Activated naive CD8-positive, alpha-beta T cell treated with anti-CD3 and anti-CD28 coated beads, Interleukin-2, amount 10 ng/mL, durations not matched to agents 7 days and 5 days (primary cell): ENCODE measurements at places on chromosomes 7 and 10.

GRCh38 chr7:28016297-28016696 lies 164.3 kb downstream of the JAZF1 start:
- H3K27ac ChIP-seq = no peak overlapping the region
- no peak for DNase-seq
- H3K4me1 ChIP-seq = no peaks in the 10 kb centered on the region
- no peaks in the 10 kb centered on the region for H3K27me3 ChIP-seq

GRCh38 chr7:153657182-153657800 lies 394.9 kb upstream of the DPP6 start:
- no peak overlapping the region for H3K4me3 ChIP-seq
- H3K36me3 ChIP-seq = no peaks in the 10 kb centered on the region
- no peak for DNase-seq
- H3K4me1 ChIP-seq = no peaks in the 10 kb centered on the region
- no peaks in the 10 kb centered on the region for H3K27me3 ChIP-seq

DNA sequence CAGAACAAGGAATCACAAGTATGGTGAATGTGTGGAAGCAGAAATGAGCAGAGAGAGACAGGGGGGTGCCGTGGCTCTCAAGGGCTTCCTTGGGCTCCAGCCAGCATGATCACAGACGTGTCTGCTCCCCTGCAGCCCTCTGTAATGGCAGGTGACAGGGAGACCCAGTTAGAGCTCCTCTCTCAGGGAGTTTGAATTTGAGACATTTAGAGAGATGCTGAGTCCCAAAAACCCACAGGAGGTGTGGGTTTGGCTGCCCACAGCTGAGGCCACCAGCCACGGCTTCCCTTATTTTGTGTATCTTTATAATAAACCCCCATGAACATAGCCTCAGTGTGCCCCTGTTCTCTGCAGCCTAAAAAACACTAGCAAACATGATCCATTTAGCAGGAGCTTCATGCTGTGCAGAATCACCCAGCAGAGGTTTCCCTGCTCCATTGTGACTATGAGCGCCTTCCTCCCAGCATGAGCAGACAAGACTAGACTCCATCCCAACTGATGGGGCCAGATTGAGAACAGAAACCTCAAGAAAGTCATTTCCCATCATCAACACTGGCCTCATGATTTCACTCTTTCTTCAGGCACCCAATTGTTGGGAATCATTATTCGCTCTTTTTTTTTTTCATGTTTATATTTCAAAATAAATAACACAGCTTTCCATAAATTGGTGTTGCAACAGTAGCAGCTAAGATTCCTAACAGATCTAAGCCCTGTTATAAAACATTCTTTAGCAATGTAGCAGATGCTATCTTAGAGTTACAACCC lies 13.4 kb downstream of the NOD1 start:
- H3K4me3 ChIP-seq = no peak overlapping the region
- H3K4me1 ChIP-seq = peaks cover 32% of the 10 kb centered on the region
- DNase-seq = no peak
- H3K27ac ChIP-seq = no peak overlapping the region
- no peaks in the 10 kb centered on the region for H3K27me3 ChIP-seq

GRCh38 chr7:90686146-90686545 lies 90.0 kb downstream of the CDK14 start:
- H3K27me3 ChIP-seq = no peaks in the 10 kb centered on the region
- no peak for DNase-seq
- no peaks in the 10 kb centered on the region for H3K4me1 ChIP-seq
- H3K27ac ChIP-seq = no peak overlapping the region
- H3K36me3 ChIP-seq = no peaks in the 10 kb centered on the region

DNA sequence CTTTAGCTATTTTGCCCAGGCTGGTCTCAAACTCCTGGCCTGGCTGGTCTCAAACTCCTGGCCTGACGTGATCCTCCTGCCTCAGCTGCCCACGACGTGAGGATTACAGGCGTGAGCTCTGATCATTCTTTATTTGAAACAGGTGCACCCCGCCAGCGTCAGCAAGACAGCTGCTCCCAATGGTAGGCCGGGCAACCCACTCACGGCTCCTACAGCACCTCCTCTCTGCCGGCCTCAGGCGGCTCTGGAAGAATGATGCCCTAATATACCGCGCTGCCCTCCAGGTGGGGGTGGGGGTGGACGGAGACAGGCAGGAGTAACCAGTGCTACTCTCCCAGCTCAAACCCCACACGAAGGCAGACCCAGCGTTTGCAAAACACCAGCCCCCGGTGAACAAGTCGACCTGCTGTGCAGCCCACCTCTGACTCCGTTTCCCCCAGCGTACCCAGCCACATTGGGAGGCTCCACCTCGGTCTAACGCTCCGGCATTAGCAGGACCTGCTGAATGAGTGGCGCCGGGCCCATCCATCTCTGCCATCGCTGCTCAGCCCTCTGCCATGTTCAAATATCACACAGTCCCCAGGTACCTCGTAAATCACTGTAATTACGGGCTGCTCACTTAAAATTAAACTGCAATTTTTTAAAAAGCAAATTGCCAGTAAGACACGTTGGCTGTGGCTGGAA lies 148.6 kb downstream of the ELFN1 start:
- no peak for DNase-seq
- no peak overlapping the region for H3K27ac ChIP-seq
- no peaks in the 10 kb centered on the region for H3K36me3 ChIP-seq
- H3K4me1 ChIP-seq = peaks cover 10% of the 10 kb centered on the region
- peaks cover 17% of the 10 kb centered on the region for H3K27me3 ChIP-seq
- peak overlapping the region; percentile 19 for H3K4me3 ChIP-seq

DNA sequence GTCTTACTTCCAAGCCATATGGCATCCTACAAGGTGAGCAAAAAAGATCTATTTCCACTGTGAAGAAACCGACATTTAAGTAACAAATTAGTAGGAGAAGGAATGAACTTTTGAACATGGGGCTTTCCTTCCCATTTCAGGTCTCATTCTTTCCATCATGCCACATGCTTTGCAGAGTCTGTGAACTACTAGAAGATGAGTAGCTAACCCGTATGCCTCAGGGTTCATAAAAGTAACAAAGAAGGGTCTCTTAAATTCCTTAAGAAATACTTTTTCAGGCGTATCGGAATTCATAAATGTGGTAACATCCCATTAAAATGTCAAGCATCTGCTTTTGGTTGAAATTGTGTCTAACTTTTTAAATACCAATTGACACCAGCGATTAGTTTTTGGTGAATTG lies 81.3 kb upstream of the TNS3 start:
- H3K27ac ChIP-seq = no peak overlapping the region
- H3K4me1 ChIP-seq = no peaks in the 10 kb centered on the region
- no peak for DNase-seq
- H3K27me3 ChIP-seq = no peaks in the 10 kb centered on the region

- H3K27me3 ChIP-seq = no peaks in the 10 kb centered on the region
- peaks cover 43% of the 10 kb centered on the region for H3K36me3 ChIP-seq
Observed at GRCh38 chr7:150502519-150502918, 12.2 kb upstream of the GIMAP7 start.

DNA sequence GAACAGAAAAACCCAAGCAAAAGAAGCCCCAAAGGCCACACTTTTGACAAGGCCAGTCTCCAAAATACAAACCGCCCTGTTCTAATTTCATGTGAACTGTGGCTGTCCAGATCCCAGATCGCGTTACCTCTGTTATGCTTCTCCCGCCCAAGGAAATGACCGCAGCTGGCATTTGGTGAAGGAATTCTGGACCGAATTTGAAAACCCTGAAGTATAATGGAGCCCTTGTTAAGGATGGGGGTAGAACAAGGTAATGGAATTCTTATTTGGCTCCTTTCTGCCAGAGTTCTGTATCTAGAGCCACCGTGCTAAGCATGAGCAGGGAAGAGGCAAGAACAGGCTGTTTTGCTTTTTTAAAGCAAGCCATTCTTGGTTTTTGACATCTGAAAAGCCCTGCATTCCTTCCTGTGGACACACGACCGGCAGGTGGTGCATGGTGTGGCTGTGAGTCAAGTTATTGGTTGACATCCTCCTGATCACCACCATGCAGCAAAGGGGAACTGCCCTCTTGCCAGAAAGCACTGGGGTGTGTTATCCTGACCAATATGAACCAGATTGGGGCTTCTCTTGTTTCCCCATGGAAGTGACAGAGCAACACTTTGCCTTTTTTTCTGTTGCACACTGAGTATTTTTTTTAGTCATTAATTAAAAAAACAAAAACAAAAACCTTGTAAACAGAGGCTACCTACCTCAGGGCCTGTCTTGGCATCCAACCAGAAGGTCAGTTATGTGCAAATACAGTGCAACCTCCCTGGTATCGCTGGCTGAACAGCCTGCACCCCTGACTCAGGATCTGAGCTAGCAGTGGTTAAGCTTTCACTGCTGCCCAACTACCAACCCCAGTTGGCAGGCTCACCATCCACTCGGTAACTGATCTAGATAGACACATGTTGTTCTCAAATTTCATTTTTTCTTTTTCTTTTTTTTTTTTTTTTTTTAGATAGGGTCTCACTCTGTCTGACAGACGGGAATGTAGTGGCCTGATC lies 14.2 kb downstream of the UCMA start:
- no peak overlapping the region for H3K27ac ChIP-seq
- H3K4me1 ChIP-seq = peaks cover 5% of the 10 kb centered on the region
- peaks cover 8% of the 10 kb centered on the region for H3K36me3 ChIP-seq
- H3K27me3 ChIP-seq = no peaks in the 10 kb centered on the region

DNA sequence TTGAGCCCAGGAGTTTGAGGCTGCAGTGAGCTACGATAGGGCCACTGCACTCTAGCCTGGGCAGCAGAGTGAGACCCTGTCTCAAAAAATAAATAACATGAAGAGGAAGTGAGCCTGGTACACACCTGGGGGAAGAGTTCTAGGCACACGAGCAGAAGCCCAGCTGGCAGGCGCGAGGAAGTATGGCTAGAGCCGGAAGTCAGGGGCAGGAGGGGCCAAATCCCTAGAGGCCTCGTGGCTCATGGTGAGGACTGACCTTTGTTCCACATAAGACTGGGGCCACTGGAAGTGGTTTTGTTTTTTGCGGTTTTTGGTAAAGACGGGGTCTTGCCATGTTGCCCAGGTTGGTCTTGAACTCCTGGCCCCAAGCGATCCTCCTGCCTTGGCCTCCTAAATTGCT lies 117.6 kb downstream of the HIP1 start:
- H3K27ac ChIP-seq = no peak overlapping the region
- DNase-seq = no peak
- peaks cover 12% of the 10 kb centered on the region for H3K27me3 ChIP-seq
- no peak overlapping the region for H3K4me3 ChIP-seq

DNA sequence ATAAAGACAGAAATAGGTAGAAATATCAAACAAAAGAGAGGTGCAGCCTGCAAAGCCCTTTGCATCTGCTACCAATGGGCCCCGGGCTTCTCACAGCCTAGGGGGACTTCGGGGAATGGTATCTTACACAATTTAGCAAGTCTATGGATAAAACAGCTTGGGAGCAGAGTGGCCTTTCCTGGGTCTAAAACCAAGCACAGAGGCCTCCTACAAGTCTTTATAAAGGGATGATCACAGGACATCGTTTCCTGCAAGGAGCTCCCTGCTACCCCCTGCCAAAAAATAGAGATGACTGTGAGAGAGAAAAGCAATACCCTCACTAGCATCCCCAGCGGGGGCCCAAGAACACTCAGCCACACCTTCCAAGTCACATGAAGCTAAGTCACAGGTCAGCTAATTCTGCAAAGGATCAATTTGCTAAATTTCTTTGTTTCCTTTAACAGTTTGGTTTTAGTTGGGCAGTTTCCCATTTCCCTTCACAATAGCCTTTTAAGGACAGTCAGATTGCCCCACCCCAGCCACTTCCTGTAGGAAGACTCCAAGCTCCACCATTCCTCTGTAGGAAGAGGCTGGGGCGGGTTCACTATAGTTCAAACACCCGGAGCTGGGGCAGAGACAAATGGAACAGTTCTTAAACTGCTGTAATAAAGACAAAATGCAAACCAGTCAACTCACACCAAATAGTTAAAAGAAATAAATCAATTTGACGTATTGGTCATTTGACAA lies 105.5 kb downstream of the SLIT1 start:
- no peak overlapping the region for H3K4me3 ChIP-seq
- no peaks in the 10 kb centered on the region for H3K36me3 ChIP-seq
- no peak for DNase-seq
- H3K27me3 ChIP-seq = peaks cover 25% of the 10 kb centered on the region

DNA sequence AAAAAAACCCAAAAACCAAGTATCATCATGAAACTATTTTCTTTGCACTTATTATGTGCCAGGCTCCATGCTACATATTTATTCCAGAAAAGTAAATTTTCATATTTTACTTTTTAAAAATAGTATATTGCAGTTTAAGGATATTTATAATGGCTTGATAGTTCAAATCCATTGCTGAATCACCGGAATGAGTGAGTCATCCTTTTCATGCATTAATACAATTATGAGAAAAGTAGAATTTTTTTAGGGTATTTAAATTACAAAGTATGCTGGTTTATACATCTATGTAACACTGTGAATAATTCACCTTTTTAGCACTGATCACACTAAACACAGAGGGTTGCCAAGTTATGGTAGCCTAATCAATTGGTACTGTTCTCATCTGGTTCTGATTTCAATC lies 54.3 kb downstream of the SLC16A9 start:
- no peak overlapping the region for H3K27ac ChIP-seq
- peaks cover 3% of the 10 kb centered on the region for H3K4me1 ChIP-seq
- H3K27me3 ChIP-seq = peaks cover 4% of the 10 kb centered on the region

DNA sequence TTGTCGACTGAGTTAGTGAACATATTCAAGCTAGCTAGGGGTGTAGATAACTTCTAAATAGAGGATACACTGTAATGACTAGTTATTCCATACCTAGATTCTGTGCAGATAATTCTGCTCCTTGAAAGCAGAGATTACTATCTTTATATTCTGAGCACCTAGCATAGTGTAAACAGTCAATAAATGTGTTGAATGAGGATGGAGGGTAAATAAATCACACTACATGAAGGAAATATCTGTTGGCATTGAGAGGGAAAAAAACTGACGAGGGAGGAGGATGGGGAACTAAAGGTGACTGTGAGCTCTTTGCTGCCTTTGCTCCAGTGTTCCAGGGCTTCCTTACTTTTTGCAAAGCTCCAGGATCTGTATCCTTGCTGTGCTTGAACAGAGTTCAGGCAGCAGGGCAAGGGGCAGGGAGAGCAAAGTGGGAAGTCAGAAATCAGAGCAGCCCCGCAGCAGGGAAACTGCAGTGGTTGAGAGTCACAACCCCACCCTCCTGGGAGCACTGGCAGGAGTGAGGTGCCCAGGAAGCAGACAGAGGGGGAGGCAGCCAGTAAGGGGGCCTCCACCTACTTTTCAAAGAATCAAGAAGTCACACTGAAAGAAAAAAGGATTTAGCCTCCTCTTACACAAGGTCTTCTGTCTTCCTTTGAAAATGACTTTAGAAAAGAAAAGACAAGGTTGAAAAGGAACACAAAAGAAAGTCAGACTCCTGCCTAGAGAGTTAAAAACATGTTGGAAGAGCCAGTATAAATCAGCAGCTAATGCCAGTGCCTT lies 71.8 kb upstream of the LRRN3 start:
- peak overlapping the region; percentile 55 for H3K4me3 ChIP-seq
- no peaks in the 10 kb centered on the region for H3K27me3 ChIP-seq
- H3K4me1 ChIP-seq = peaks cover 74% of the 10 kb centered on the region
- peak; percentile 49 for DNase-seq
- peaks cover 28% of the 10 kb centered on the region for H3K36me3 ChIP-seq

GRCh38 chr10:48330269-48330668 lies 23.8 kb downstream of the MAPK8 start:
- peaks cover 9% of the 10 kb centered on the region for H3K4me1 ChIP-seq
- no peak overlapping the region for H3K27ac ChIP-seq
- DNase-seq = no peak
- H3K27me3 ChIP-seq = no peaks in the 10 kb centered on the region
- H3K4me3 ChIP-seq = peak overlapping the region; percentile 22
